ENCODE measurements at places on chromosomes 2 and 18. TPM values are rescaled to one million over a fixed set of nuclear protein-coding genes. Genes with fewer than 3 reads are reported as not detected.

- DNase-seq, result no peak
Observed at GRCh38 chr18:7023063-7023580, 94.5 kb downstream of the LAMA1 start.

GRCh38 chr18:49544362-49544761 is 17.5 kb upstream of the LIPG start:
- DNase-seq, result no peak

DNA sequence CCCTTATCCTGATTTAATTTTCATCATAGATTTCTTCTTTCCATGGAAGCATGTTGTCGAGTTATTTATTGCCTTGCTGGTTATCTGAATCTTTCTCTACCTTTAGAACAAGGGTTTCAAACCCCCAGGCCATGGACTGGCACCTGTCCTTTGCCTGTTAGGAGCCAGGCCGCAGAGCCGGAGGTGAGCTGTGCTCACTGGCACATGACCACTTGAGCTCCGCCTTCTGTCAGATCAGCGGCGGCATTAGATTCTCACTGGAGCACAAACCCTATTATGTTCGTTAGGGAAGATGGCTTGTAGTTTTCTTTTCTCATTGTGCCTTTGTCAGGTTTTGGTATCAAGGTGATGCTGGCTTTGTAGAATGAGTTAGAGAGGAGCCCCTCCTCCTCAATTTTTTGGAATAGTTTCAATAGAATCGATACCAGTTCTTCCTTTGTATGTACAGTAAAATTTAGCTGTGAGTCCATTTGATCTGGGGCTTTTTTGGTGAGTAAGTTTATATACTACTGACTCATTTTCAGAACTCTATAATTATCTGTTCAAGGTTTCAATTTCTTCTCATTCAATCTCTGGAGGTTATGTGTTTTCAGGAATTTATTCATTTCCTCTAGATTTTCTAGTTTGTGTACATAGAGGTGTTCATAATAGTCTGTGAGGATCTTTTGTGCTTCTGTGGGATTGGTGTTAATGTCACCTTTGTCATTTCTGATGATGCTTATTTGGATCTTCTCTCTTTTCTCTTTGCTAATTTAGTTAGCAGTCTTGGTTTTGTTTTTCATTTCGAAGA is 668.0 kb upstream of the FAM98A start:
- DNase-seq, result no peak

DNA sequence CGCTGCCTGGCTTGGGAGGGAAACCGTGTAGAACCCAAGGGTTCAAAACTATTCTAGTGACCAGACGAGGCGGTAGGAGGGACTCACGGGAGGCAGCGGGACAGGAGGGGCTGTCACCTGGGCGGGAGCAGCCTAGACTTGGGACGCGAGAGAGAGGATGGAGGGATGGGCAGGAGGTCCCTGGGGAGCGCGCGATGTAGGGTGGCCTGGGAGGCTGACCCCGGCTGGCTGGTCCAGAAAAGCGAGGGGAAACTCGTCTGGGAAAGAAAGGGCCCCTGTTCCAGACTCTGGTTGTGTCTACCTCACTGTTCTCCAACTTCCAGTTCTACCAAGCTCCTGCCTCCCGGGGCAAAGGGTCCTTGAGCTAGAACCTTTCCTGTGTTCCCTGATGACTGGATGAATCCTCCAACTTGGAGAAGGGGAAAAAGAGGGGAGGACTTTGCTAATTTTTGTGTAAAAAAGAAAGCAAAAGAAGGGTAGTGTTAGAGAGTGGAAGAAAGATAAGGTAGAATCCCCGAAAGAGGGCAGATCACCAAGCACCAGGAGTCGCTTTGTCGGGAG is 1.4 kb downstream of the DOK6 start:
- no peak for DNase-seq

DNA sequence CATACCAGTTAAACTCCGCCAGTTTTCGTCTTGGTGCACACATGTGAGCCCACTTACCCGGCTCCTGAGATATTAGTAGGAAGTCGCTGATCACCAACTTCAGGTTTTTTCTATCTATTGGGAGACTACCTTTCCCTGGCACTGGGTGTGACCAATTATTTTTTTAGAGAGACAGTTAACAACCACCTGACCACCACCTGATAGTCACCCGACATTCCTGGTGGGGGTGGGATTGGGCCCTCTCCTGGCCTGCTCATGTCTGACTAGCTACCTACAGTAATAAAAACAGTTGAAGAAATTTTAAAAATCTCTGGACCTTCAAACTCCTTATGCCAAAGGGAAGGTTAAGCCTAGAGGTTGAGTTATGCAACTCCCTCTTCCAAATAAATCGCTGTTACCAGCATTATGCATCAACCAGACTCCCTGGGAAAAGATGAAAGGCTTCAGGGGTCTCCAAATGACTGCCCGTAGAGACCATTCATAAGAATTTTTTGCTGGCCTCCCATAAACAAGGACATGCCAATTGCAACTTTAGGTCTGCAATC is 27.8 kb downstream of the CREG2 start:
- DNase-seq, result no peak

DNA sequence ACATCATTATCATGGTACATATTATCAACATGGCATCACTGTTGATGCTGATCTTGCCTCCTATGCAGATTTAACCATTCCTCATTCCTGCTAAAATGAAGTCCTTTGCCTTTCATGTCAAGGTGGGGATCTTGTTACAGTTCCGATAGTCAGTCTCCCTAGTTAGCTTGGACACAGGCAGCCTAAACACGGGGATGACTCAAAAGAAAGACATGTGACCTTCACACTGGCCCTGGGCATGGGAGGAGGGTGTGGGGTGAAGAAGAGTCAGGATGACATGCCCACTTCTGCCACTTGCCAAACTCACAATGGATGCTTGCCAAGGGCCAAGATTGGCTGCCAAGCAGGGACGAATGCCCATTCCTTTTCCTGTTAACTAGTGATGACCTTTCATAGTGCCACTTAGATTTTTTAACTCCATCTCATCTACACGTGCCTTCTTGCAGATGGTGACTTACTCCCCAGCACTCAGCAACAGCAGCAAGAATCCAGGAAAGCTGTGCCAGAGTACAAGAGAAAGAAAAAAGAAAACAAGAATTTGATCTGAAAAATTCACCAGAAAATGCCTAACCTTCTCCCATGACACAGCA is 13.9 kb upstream of the SLC1A4 start:
- DNase-seq, result no peak

GRCh38 chr2:40416486-40416885 is 35.4 kb downstream of the SLC8A1 start:
- DNase-seq, result no peak

DNA sequence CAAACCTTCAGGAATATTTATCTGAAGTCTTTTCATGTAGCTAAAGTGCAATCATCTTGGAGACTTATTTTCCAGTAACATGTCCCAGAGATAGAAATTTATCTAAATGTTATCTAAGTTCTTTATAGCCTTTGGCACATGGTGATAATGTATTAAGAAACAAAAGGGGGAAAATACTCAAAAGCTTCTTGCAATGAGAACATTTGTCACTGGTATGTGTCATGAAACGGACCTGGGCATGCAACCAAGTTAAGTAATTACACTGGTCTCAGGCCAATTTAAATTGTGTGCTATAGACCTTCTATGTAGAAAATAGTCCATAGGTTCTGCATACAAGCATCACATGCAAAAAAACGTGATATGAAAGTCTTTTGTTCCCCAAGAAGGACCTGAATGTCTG is 136.2 kb downstream of the SLC8A1 start:
- no peak for DNase-seq

DNA sequence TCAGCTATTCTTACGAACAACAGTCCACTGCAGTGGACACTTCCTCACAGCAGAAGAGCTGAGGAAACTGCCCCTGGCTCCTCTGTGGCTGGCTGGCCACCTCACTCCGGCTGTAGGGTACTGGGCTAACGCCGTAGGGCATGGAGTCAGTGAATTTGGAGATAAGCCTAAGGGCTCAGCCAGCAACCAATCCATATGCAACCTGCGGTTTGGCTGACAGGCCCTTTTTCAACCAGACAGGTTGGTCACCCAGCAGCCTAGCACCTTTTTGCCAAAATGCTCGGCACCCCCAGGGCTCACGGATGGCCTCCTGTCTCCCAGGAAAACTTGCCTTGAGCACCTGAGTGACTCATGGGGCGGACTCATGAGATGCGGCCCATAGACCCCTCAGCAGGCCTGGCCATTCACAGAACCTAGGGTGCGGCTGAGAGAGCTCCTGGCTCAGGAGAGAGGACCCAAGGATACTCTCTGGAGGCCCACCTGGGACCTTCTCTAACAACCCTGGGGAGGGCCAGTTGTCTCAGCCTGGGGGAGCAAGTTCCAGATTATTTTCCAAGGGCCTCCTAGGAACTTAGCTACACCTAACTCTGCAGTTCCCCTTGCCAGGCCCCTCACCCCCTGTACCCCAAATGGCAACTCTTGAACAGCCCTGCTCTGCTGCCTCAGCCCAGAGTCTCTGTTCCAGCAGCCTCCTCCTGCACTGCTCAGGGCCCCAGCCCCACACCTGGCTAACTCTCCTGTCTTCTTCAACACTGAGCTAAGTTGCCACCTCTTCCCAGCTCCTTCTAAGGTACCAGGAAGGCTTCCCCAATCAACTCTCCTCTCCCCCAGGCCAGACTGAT is 252.1 kb downstream of the CYP26B1 start:
- DNase-seq, result no peak

TUBA3E gene
- total RNA-seq, result not detected

NFE2L2 gene
- 44.7 TPM for total RNA-seq

KCNK3 gene
- not detected for total RNA-seq

KIAA1328 gene
- total RNA-seq, result 8.2 TPM
